ENCODE measurements at places on chromosomes 4 and X.

- no peak for DNase-seq
Measured at GRCh38 chr4:176539785-176540175, 220.0 kb downstream of the SPCS3 start.

DNA sequence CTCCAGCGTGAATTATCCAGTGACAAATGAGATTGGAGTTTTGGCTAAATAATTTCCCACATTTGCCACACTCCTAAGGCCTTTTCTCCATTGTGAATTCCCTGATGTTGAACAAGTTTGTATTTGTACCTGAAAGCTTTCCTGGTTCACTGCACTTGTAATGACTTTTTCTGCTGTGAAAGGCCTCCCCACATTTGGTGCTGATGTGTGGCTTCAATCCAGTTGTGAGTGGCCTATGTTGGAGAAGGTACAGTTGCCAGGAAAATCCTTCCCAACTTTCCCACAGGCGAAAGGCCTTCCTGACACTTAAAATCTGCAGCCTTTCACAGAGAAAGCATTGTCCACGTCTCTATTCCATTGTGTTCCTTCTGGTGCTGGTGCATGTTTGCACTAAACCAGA lies 17.3 kb upstream of the HPGD start:
- no peak for DNase-seq

GRCh38 chr4:184504385-184504784 lies 30.0 kb upstream of the IRF2 start:
- DNase-seq: no peak

DNA sequence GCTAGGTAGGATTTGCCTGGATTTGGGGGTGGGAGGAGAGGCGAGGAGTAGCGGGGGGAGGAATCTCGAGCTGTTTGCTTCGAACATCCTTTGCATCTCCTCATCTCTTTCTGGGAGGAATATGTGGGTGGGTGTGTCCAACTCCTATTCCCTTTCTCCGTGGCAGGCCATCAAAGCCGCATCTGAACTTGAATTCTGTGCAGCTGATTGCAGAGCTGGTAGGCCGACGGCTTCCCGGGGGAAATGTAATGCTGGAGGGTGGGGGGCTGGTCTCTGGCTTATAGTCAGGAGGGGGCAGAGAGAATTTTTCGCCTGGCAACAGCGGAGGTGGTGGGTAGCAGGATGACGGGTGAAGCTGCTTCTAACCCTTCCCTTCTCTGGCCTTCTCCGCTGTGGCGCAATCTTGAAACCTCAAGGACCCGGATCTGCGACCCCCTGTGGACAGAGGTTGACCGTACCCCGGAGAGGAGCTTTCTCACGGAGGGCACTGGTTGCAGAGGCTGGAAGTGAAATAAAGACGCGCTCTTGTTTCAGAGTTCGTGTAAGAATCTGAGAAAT lies 628 bp downstream of the ZCCHC12 start:
- DNase-seq: no peak

- DNase-seq: no peak
Measured at GRCh38 chrX:124028182-124028581, 66.7 kb downstream of the STAG2 start.

DNA sequence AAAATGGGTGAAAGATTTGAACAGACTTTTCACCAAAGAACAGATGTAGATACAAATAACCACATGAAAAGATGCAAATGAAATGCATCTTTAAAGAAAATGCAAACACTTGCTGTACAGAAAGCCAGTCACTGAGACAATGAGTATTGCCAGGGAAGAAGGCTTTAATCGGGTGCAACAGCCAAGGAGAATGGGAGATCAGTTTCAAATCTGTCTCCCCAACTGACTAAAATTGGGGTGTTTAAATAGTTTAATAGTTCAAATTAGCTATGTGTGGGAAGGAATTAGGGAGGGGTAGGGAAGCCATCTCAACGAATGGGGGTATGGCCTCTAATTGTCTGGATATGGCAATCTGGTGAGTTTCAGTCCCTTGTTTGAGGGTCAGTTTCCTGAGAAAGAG lies 295.4 kb downstream of the PTTG2 start:
- DNase-seq: no peak

GRCh38 chr4:20624793-20625374 lies 75.4 kb upstream of the PACRGL start:
- no peak for DNase-seq

DNA sequence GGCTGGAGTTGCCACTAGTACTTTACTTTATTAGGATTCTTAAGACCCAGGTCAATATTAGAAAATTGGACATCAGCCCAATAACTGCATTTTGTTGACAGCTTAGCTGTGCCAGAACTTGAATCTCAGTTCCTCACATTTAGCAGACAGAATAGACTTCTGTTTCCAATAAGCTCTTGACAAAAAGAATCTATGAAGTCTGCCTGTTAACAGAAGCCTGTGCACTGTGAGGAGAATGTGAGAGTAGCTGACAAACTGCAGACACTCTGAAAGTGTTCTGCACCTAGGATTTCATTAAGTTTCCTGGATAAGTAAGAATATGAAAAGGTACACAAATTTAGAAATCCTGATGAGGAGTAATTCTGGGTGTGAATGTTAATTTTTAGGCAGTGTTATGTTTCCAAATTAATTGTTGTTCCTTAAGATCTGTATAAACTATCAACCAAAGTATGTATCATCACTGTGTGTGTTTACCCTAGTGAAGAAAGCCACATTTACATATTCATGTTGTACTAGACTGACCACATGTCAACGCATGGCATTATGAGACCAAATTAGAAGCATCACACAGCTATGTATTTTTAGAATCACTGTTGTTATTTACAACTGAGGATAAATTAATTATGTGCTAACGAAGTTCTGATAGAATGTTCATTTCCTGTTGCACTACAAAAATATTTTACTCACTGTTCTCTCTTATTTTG lies 756.4 kb upstream of the IGFBP7 start:
- DNase-seq: no peak

GRCh38 chr4:93221771-93222170 lies 606.8 kb upstream of the ATOH1 start:
- DNase-seq: no peak

GRCh38 chrX:103586314-103586646 lies 965 bp downstream of the TCEAL4 start:
- DNase-seq: no peak

DNA sequence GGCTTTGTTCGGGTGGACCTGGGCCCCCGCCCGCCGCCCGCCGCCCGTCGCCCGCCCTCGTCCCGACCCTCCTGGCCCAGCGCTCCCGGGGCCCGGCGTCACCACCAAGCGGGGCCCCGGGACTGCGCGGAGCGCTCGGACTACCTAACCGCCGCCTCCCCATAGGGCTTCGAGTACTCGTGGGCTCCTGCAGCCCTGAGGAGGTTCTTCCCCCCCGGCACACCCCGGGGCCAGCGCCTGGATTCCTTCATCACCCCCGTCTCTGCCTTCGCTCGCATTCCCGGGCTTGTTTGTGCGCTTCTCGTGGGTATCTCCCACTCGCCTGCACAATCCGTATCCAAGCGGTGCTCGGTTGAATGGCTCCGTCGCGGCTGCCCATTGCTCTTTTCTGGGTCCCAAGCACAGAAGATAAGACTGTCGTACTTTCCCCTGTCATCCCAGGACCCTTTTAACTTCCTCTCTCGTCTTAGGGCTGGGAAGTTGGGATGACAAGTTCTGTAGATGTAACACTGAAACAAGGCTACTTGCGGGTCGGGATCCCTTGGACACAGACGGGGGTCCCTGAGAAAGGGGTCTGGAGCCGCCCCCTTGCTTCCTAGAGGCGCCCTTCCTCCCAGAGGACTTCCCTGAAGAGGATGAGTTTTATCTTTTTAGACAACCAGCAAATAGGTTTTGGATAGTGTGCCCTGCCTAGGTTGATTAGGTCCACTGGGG lies 565 bp downstream of the MOB1B start:
- DNase-seq: peak; percentile 44

DNA sequence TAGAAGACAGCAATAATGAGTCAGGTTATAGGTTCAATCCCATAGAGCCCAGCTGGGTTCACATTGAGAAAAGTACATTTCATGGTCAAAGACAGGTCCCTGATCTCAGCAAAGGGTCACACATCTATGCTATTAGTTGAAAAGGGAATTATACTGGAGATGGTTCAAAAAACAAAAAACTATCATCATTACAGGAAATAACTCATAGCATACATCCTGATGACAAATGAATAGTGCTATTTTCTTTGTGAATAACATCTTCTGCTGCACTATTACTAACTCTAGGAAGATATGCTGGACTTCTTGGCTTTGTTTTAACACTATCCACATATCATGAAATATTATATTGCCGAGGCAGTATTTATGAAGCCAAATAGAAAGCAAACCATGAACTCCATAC lies 202.5 kb upstream of the MAB21L2 start:
- DNase-seq: no peak

DNA sequence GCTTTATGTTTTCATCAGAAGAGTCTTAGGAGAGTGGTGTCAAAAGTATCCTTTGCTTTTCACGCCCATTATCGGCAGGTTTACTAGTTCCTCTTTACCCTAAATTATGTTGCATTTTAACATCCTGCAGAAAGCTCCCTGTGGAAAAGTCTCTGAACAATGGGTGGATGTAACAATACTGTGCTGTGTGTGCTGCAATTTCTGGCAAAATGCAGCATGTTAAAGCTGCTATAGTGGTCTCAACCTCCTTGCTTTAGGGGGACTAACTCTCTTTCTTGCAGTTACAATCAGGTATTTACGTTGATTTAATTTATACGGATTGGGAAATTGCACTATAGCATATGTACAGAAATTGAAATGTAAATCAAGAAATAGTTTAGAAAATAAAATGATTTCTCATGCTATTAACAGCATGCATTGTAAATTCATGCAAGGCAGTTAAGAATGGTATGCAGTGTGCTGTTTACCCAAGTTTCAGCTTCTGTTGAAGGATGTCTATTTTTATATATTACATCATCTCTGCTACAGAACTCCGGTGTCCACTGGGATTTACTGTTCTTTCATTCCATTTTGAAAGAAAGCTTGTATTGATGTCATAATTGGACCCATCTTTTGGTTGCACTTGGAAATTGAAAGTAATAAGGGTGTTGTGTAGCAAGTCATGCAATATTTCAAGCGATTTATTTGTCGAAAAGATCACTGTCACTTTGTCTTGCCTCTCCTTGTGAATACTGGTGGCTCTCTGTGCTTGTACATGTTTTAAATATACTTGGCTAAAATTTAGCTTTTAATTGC lies 145.7 kb downstream of the RAPGEF2 start:
- DNase-seq: no peak

GRCh38 chr4:129978315-129978714 lies 882.4 kb downstream of the C4orf33 start:
- DNase-seq: no peak

GRCh38 chr4:137812258-137812657 lies 280.0 kb upstream of the PCDH18 start:
- no peak for DNase-seq

DNA sequence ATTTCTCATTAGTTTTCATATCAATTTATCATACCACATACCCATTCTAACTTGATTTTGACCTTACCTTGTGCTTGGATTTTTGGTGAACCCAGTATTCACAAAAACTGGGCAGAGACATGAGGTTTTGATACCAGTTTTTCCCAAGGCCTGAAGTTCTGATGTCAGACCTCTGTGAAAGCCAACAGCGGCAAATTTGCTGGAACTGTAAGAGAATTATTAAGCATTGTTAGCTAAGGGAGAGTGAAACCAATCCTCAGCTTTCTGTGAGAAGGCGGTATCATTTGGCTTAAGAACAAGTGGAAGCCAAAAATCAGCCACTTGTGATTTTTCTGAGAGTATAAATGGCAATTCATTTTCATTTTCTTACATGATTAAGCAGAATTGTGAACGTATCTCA lies 8.9 kb downstream of the HSD17B13 start:
- no peak for DNase-seq

DNA sequence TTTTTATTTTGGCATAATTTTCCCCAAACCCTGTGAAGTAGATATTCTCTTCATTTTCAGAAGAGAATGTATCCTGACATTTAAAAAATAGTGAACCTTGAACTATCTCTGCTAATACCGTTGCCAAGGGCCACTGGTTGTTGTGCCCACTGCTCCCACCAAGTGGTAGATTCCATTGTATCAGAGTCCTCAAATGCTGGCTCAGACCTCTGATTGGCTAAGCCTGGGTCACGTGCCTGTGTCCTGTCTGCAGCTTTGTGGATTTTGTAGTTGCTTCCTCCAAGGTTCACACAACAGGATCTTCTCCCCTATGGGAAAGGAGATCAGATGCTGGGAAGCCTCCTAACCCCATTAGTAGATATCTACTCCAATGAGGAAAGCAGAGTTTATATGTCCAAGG lies 104.8 kb upstream of the CASK start:
- no peak for DNase-seq

GRCh38 chr4:83780053-83780733 lies 244.3 kb downstream of the GPAT3 start:
- no peak for DNase-seq

DNA sequence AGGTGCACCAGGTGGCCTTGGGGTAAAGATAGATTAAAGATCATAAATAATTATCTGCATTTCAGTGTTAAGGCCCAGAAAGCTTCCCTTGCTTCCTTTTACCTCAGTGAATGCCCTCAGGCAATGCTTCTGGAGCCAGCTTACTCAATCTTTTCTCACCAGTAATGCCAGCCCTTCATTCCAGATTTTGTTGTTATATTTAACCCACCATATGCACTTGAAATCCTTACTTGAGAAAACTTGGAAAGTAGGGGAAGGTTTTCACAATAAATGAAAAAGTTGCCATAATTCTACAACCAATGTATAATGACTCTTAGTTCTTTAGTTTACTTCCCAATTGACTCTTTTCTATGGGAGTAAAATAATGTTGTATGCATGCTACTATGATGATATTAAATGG lies 17.1 kb upstream of the PBDC1 start:
- no peak for DNase-seq

DNA sequence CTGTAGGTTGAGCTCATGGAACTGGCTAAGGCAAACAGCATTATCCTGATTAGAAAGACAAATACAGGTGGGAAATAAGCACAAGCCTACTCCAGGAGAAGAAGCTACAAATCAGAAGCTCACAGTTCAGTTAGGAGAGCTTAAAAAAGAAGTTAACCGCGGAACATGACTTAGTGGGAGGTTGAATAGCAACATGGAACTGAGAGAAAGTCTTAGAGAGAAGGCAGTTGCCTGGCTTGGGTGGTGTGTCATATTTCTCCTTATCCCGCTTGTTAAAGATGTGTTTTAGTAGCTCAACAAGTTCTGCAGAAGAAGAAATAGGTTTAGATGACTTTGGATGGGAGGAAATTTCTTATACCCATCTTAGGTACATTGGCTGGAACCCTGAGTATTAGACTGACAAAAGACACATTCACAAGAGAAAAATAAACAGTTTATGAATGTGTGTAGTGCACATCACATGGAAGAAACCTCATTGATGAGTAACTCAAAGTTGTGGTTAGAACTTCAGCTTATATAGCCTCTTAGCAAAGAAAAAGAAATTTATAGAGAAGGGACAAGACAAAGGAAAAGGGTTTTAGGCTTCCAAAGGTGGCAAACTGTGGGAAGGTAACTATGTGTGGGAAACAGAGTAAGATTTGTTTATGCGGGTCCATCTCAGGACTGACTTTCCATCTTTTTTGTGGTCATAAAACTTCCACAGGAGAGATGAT lies 37.4 kb upstream of the RXFP1 start:
- DNase-seq: no peak

GRCh38 chrX:9656277-9656676 lies 109.4 kb downstream of the GPR143 start:
- DNase-seq: no peak
